Frontal cortex (tissue), 4 donors: ENCODE measurements at places on chromosomes 2 and 18. TPM values are rescaled to one million over a fixed set of nuclear protein-coding genes. Genes with fewer than 3 reads are reported as not detected.

Gene CNDP1
- total RNA-seq: under 0.01 TPM

DNA sequence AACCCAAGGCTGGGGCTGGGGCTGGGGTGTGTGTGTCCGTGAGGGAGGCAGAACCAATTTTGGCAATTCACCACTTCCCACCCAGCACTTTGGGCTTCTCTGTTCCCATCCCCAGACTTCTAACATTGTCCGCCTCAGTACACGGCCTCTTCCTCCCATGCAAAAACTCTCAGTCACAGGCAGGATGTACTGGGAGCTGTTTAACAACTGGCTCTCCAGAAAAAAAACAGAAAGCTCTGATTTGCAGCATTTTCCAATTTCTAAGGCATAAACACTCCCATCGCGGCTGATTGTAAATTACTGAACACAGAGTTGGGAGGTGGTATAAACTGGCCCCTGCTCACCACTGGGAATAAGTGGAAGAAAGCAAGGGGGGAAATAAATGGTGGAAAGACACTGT is 73.1 kb upstream of the MAP4K3 start:
- no peak for DNase-seq

- DNase-seq: no peak
Measured at GRCh38 chr2:236956641-236957040, 129.0 kb upstream of the COPS8 start.

Gene FAP
- 2.4 TPM for total RNA-seq

GRCh38 chr2:144011553-144011952 is 508.4 kb downstream of the ZEB2 start:
- DNase-seq: no peak

- no peak for DNase-seq
Measured at GRCh38 chr2:26298286-26298637, 47.7 kb upstream of the SELENOI start.

GRCh38 chr2:173934895-173935294 is 30.3 kb downstream of the SP3 start:
- DNase-seq: no peak

Gene GREB1L
- total RNA-seq: 1.6 TPM

- no peak for DNase-seq
Measured at GRCh38 chr18:32048507-32049091, 30.0 kb downstream of the RNF125 start.

DNA sequence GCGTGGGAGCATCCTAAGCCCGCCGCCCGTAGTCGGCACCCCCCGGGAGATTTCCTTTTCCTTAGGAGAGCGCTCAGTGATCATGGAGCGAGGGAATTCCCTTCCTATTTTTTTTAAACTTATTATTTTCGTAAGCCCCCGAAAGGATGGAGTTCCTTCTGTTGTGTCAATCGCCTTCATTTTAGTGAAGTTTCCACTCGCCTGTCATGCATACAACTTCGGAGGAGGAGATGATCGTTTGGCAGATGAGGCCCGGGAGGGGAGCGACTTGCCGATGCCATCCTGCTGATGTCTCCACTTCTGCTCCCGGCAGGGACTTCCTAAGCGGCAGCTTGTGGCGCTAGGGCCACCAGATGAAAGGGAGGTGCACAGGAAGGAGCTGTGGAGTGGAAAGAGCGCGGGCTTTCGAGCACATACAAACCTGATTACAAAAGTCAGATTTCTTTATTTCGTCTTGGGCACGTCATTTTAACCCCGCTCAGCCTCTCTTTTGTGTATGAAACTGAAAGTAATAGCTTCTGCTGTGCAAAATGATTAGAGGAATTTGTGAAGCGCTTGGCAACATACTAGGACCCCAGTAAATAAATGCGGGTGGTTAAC is at the start of gene ADGRF3:
Gene ADGRF3, minus strand, starts transcription at position 336 of the 600 bp plus-strand sequence. CDS start 555 bp downstream, outside the sequence.
- DNase-seq: peak; percentile 33

Gene CNPPD1
- 32.2 TPM for total RNA-seq

- no peak for DNase-seq
Measured at GRCh38 chr2:179861027-179861415, 391 bp downstream of the ZNF385B start.

DNA sequence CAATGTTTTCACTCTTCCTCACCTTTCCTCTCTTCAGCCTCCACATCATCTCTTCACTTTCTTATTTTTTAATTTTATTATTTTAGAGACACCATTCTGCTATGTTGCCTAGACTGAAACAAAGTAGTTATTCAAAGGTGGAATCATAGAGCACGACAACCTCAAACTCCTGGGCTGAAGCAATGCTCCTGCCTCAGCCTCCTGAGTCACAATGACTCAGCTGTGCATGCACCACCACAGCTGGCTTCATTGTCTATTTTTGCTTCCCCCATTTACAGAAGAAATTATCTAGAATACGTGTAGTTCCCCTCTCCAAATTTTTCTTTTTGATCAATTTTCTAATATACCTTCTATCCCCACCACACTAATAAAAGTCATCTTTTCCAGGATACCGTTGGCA is 911.5 kb upstream of the SOX11 start:
- DNase-seq: no peak

DNA sequence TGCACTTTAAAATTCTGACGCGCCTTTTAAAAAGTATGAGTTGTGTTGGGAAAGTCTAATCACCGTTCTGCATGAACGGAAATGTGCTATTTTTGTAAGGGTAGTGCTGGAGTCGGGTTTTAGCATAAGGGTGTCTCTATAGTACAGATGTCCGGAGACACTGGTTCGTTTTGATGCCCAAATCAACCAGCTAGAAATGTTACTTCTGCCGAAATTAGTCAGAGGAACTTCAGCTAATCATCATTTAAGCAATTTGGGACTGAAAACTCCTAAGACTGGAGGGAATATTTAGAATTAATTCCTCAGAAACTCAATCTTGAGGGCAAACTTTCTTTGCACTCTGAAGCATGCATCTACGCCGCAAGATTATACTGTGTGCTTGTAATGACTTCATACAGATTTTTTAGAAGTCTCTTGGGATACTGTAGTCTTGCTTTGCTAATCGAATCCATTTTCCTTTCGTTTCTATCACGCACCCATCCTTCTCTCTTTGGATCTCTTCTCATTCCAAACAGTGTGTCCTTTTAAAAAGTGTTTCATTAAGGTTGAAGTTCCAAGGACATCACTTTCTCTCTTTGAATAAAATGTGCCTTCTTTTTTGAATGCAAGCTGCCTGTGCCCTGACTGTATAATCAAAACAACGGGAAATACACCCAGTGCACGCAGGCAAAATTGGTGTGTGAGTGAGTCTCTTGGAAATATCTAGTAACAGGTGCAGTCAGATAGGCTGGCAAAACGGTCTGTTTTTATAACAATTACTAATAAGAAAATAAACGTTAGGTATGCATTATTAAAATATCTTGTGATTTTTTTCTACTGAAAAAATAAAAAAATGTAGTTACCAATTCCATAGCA is 270.9 kb upstream of the TCF4 start:
- DNase-seq: no peak

Gene CFAP65
- 0.82 TPM for total RNA-seq

Gene APLF
- total RNA-seq: 11.8 TPM

Gene KLHL41
- 4.1 TPM for total RNA-seq

Gene COL3A1
- 88.0 TPM for total RNA-seq

DNA sequence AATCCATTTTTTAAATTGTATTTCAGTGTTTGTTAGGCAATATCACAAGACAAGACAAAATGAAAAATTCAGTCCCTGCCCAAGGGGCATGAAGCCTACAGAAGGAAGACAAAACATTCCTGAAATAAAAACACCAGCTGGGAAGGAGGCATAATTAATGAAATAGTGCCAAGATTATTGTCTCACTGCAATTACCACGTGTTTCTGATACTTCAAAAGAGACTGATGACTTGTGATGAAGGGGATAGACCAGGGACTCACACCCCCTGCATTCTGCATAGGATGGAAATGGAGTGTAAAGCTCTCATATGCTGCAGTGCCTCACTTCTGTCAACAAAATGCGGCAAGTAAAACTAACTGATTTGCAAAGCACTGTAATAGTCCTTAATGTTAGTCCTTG is 178.1 kb downstream of the BARD1 start:
- DNase-seq: no peak

Gene LONRF2
- total RNA-seq: 47.3 TPM

GRCh38 chr2:88892788-88893187 is 201.3 kb downstream of the RPIA start:
- no peak for DNase-seq

- peak; percentile 40 for DNase-seq
Measured at GRCh38 chr2:27051902-27052645, 606 bp downstream of the AGBL5 start.

DNA sequence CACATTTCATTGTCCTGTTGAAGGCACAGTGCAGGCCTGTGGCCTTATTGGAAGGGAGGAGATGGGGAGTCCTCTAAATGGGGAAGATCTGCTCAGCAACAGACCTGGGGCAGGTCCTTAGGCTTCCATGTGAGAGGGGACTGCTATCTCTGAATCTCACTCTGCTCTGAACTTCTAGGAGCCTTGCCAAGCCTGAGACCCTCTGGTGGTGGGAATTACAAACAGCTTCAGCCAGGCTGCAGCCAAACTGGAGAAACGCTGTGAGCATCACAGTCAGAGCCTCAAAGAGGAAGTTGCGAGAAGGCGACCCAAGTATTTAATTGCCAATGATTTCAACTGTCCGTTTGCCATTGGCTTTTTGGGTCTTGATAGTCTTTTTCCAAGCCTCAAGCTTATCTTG is 66.8 kb upstream of the MC2R start:
- no peak for DNase-seq

DNA sequence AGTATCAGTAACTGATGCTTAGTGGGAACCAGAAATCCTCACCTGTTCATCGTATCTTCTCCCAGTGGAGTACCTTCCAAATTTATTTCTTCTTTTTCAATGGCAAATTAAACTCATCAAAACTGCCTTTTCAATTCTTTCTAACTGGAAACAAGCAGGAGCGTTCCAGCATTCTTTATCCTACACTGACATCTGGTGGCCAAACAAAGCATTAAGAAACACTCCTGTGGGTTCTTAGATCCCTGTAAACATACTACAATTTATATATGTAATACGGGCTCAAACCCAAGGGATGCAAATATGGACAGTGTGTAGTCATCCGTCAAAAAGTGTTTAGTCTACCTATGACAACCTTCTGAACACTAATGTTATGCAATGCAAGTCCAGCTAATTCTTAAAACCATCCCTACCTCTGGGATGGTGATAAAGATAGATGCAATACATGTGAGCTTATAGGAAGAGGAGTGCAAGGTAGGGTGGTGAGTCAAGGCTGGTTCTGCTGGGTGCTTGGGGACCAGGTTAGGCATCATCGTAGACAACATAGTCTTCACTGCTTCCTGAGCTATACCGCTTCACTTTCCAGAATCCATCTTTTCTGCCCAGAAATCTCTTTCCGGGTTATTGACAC is 375.0 kb downstream of the CTNNA2 start:
- no peak for DNase-seq

DNA sequence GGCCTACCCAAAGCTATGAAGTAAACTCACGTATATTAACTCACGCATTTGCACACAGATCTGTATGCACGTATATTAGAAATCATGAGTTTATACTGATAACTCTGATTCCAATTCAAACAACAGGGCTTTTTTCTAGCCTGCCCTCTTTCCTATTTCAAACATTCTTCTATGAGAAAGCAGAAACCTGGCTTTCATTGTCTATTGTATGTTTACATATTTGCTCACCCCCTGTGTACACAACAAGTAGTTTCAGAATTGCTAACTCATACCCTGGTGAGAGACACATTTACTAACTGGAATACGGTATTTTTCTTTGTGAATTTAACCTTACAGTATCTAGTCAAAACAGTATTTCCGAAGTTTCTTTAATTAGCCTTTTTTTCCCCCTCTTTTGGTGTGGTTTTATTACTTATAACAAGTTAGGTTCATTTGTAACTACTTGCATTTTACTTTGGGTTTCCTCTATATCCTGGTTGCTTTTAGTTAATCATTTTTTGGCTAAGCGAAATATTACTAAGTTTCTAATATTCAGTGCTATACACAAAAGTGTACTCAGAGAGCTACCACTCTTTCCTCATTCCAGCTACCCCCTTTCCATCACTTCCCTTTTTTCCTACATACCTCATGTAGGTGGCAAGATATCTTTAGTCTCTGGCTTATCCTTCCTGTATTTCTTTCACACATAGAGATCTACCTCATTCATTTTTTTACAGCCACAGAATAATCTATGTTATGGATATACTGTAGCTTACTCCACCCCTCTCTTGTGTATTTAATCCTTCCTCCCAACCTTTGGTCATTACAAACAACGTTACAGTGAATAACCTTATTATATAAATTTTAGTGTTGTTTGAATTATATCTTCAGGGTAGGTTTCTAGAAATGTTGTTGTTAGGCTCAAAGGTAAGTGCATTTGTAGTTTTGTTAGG is 112.7 kb upstream of the BCL2L11 start:
- DNase-seq: no peak

DNA sequence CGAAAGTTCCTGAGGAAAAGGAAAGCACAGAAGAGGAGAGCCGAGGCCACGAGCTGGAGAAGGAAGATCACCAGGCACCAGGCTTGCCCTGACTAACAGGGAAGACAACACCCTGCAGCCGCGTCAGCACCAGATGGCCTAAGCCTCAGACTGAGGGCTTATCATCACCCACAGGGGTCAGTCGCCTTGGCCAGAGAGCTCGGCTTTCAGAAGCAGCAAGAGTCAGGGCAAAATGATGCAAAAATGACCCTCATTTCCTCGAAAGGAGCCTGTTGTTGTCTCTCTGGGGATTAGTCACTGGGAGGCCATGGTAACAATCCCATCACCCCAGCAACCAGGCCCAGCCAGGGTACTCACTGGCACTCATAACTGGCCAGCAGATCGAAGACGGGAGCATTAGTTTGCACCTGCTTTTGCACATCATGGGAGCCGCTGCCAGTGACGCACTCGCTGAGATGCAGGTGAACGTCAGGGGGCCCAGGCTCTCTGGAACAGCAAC is 42.7 kb upstream of the ZFP36L2 start:
- peak; percentile 37 for DNase-seq

GRCh38 chr2:106851087-106851874 is 34.7 kb downstream of the ST6GAL2 start:
- no peak for DNase-seq

DNA sequence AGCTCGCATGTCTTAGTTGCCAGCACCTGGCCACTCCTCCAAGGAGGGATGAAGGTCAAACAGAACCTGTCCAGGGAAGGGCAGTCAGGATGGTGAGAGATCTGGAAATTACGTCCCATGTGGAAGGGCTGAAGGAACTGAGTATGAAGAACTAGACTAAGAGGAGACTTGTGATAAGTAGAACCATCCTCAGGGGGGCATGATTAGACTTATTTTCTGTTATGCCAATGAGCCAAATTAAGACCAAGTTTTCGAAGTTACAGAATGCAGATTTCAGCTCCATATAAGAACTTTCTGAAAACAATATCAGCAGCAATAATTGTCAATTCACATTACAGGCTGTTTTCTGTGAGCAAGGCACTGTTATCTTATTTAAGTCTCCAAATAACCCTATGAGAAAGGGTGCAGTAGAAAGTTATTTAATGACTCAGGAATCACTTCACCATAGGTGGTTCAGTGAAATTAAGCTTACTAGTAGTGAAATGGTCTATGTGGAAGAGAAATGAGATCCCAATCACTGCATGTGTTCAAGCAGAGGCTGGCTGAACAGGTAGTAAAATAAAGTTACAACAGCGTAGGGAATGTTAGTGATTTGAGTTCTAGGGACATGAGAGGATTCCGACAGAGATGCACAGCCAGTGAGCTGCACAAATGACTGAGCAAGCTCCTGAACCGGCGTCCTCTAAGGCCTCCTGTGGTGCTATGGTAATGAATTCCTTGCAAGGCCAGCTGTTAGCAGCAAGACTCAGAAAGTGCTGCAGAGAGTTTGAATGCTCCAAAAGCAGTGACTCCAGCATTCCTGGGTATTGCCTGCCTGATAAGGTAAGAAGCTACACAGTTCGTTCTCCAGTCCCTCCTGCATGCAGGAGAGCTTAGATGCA is 4.5 kb upstream of the DYM start:
- no peak for DNase-seq

Gene MMADHC
- 147 TPM for total RNA-seq
